A549 treated with RU486 at 1 μM for 4 hours (cell line): ENCODE measurements at places on chromosomes 12 and 14. TPM values are rescaled to one million over a fixed set of nuclear protein-coding genes. Genes with fewer than 3 reads are reported as not detected.

The PITPNM2 gene
- 11.7 to 20.3 TPM (median 16.9 TPM) in 5 replicates for total RNA-seq

The KLHL33 gene
- not detected in 5 replicates for total RNA-seq

The SMIM41 gene
- total RNA-seq = not detected in 5 replicates

The KRT82 gene
- not detected in 5 replicates for total RNA-seq

The ASIC1 gene
- 4.8 to 6.5 TPM (median 5.9 TPM) in 5 replicates for total RNA-seq

The DAO gene
- not detected in 5 replicates for total RNA-seq

The LHX5 gene
- total RNA-seq = 0.03 TPM in 1 of 5 replicates, not detected in the others

The ZFHX2 gene
- total RNA-seq = 0.88 to 2.1 TPM (median 1.2 TPM) in 5 replicates

The TAS2R8 gene
- not detected in 5 replicates for total RNA-seq

The CCDC38 gene
- total RNA-seq = 0.07 to 0.13 TPM (median 0.12 TPM) in 3 of 5 replicates, not detected in the others

The IL26 gene
- total RNA-seq = not detected in 5 replicates
